ENCODE measurements at places on chromosomes 7 and 10.

- DNase-seq = no peak
Measured at GRCh38 chr7:73447121-73447733, 13.6 kb downstream of the FZD9 start.

DNA sequence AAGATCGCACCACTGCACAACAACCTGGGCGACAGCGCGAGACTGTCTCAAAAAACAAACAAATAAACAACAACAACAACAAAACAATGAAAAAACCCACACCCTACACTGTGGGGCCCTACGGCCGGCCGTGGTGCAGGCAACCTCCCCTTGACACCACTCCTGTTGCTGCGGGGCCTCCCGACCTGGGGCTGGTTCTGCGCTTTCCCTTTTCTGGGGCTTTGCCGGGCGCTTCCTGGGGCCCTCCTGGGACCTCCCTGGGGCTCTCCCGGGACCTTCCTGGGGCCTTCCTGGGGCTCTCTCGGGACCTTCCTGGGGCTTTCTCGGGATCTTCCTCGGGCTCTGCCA, 46.6 kb downstream of the INSIG1 start:
- DNase-seq = no peak

DNA sequence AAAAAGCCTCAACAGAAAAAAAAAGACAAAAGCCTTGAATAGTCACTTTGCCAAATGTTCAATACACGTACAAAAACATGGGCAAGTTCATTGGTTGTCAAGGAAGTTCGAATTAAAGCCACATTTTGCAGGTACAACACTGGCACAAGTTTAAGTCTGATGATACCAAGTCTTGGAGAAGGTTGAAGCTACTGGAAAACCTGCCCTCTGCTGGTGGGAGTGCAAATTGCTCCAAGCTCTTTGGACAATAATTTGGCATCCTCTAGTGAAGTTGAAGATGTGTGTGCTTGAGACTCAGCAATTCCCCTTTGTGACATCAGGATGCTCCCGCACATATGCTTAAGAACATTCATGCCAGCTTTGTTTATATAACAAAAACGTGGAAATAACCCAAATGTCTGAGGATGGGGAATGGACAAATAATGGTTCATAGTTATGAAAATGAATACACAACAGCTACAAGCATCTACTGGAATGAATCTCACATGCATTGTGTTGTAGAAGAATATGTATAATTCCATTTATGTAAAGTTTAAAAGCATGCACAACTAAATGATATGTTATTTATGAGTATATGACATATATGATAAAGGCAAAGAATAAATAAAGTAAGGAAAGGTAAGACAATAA, 120.0 kb upstream of the PLPP4 start:
- peak; percentile 31 for DNase-seq

DNA sequence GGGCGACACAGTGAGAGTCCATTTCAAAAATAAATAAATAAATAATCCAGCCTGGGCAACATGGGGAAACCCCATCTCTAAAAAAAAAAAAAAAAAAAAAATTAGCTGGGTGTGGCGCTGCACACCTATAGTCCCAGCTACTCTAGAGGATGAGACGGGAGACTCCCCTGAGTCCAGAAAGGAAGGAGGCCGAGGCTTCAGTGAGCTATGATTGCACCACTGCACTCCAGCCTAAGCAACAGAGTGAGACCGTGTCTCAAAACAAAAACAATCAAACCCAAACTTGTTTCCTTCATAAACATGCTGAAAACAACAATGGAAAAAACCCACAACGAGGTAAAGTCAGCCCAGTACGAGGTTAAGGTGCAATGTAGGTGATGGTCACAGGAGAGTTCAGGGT, 1.2 kb downstream of the COX19 start:
- DNase-seq = no peak

DNA sequence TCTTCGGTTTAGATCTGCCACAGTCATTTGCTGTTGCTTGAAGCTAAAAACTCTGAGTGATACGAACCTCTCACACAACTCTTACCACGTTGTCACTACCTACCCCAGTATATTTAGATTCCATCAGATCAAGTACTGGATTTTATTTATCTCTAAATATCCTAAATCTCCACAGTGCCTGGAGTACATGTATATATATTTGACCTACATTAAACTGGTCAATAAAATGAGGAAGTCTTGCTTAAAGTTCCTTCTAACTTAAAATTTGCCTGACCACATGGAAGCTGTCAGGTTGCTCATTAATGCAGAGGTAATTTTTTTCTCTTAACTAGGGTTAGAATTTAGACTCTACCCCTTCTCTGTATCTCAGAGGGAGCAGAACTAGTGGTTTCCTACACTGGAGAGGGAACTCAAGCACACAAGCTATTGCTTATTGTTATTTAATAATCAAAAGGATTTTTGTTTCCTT, 3.1 kb upstream of the MACC1 start:
- DNase-seq = peak; percentile 57

All from KG1 (cell line).